ENCODE measurements at places on chromosomes 1 and 21.
A peak's percentile ranks its signal among the peaks of the same experiment; 100 is the strongest.

- DNase-seq = no peak
Measured at GRCh38 chr1:59041646-59042277, 255.1 kb upstream of the FGGY start.

GRCh38 chr1:201715801-201716741, 112.9 kb upstream of the IPO9 start:
- no peak for DNase-seq

DNA sequence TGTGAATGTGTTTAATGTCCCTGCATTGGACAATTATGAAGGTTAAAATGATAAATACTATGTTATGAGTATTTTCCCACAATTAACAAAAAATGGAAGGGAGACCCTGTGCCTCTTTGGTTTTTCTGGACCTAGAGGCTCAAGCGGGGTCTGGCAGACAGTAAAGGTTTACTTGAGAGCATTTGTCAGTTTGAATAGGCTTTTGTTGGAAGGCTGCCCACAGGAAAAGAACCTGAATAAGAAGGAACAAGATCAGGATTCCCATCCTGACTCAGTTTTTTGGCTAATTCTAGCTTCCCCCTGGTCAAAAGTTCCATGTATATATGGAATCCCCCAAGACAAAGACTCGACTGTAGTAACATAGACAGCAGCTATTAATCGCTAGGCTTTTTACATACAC, 150.9 kb upstream of the JUN start:
- DNase-seq = no peak

- DNase-seq = peak; percentile 14
Measured at GRCh38 chr1:117093870-117094621, 27.5 kb downstream of the TRIM45 start.

DNA sequence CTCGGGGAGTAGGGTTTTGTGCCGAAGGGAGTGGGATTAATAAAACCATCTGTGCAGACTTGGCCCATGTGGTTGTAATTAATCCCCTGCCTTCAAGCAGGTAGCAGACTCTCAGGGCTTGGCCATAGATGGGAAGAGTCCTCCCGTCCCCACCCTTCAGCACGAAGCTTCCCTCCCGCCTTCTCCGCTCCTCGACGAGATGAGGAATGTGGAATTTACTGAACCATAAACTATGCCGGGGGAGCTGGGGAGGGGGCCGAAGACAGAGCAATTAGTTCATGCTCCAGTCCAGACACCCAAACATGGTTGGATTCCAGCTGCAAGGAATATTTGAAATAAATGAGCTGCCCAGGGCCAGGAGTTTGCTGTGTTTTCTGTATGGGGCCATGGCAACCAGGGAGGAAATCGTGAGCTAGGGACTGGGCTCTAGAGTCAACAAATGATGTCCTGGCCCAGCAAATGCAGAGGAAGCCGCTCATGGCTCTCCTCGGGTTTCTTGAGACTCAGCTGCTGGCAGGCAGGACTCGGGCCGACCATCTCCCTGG, 78.8 kb downstream of the SPSB1 start:
- no peak for DNase-seq

DNA sequence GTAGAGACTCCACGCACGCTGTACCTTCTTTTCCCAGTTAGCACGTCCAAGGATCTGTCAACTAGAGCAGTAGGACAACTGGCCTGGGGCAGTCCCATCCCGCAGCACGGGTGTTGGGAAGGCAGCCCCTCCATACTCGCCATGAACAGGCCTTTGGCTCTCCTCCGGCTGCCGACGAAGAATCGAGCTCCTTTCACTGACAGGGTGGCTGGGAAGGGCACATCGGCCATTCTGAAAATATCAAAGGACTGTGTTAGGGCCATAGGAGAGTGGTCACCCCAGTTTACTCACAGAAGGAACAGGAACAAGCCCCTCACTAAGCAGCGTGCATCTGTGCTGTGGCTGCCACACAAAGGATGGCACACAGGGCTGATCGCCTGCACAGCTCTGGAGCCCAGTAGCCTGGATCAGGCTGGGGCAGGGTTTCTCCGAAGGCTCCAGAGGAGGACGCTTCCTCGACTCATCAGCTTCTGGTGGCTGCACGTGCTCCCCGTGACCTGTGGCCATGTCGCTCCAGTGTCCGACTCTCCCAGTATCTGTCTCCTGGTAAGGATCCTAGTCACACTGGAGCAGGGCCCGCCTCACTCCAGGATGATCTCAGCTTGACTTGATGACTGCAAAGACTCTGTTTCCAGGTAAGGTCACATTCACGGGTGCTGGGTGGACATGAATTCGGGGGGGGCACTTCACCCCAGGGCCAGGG, 8.9 kb downstream of the KRTAP10-1 start:
- no peak for DNase-seq

DNA sequence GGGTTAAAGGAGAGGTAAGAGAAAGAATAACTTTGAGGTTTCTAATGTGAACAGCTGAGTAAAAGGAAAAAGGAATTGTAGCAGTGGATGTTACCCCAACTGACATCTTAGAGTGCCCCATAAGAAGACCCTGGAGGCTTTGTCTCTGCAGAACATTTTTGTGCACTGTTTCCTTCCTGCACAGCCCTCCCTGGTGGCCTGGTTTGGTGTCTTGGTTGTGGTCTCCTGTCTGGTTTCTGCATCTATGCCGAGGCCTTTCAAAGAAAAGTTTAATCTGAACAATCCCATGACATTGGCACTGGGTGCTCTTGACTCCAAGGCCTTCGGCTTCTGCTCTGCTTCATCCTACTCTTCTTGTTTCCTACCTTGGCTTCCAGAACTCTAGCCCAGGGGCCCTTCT, 57.8 kb downstream of the RHOU start:
- DNase-seq = peak; percentile 28
